ENCODE measurements at places on chromosomes 2 and 18. TPM values are rescaled to one million over a fixed set of nuclear protein-coding genes. Genes with fewer than 3 reads are reported as not detected.
A peak's percentile ranks its signal among the peaks of the same experiment; 100 is the strongest.

The ANKRD30BL gene
- not detected for total RNA-seq

The TXNDC2 gene
- total RNA-seq: not detected

The ERBB4 gene
- total RNA-seq: 2.5 TPM

The ABCG8 gene
- total RNA-seq: not detected

The FAHD2B gene
- total RNA-seq: not detected

The RTP5 gene
- not detected for total RNA-seq

The IL1B gene
- 7.6 TPM for total RNA-seq

The ABCA12 gene
- not detected for total RNA-seq

The MAP3K19 gene
- not detected for total RNA-seq

- no peak overlapping the region for H3K27ac ChIP-seq
- H3K4me3 ChIP-seq: no peak overlapping the region
- no peaks in the 10 kb centered on the region for H3K27me3 ChIP-seq
- H3K36me3 ChIP-seq: no peaks in the 10 kb centered on the region
- DNase-seq: no peak
Measured at GRCh38 chr2:192060161-192060560, 134.6 kb downstream of the TMEFF2 start.

GRCh38 chr2:127454595-127455565 is 36.7 kb downstream of the PROC start:
- peak overlapping the region; percentile 78 for H3K27ac ChIP-seq
- H3K27me3 ChIP-seq: no peaks in the 10 kb centered on the region
- no peak overlapping the region for H3K4me3 ChIP-seq
- H3K36me3 ChIP-seq: no peaks in the 10 kb centered on the region

DNA sequence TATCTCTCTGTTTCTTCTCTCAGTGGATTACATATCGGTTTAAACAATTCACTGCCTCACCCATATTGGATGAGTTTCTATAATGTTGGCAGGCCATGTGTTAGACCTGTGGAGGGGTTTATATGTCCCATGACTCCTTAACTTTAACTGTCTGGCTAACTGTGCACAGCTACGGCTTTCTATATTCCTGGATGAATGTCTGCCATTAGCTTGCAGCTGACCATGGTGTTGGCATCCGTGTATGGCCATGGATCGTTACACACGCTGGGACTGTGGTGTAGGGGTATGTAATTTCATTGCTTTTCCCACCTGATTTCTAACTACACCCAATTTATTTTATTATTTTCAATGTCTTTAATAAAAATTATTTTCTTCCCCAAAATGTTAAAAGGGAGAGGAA is 3.3 kb upstream of the TANC1 start:
- no peak overlapping the region for H3K4me3 ChIP-seq
- no peak overlapping the region for H3K27ac ChIP-seq
- H3K27me3 ChIP-seq: no peaks in the 10 kb centered on the region
- peaks cover under 1% of the 10 kb centered on the region for H3K4me1 ChIP-seq
- no peaks in the 10 kb centered on the region for H3K36me3 ChIP-seq

- peak; percentile 30 for DNase-seq
- no peaks in the 10 kb centered on the region for H3K27me3 ChIP-seq
- H3K4me3 ChIP-seq: no peak overlapping the region
- H3K4me1 ChIP-seq: no peaks in the 10 kb centered on the region
- no peak overlapping the region for H3K27ac ChIP-seq
Measured at GRCh38 chr18:8381821-8382459, 227.3 kb upstream of the RAB12 start.

DNA sequence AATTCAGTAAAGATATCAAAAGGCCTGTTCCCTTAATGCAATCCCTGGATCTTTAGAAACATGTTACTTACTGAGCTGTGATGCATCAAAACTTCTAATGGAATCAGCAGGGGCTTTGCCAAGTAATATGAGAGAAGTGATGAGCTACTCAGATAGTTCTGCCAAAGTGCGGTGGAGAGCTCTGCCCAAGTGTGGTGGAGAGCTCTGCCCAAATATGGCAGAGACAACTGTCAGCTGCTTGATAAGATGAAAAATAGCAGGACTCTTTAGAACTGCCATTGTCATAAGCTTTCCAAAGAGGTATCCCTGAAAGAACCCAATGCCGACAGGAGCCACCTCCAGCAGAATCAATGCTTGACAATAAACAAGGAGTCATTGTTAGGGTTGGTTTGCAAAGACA is 167.9 kb upstream of the SLC39A10 start:
- H3K27ac ChIP-seq: no peak overlapping the region
- no peaks in the 10 kb centered on the region for H3K27me3 ChIP-seq
- no peak for DNase-seq
- H3K4me3 ChIP-seq: no peak overlapping the region
- H3K4me1 ChIP-seq: no peaks in the 10 kb centered on the region

GRCh38 chr2:216183462-216183861 is 74.3 kb downstream of the XRCC5 start:
- H3K27me3 ChIP-seq: no peaks in the 10 kb centered on the region
- DNase-seq: no peak
- H3K4me3 ChIP-seq: no peak overlapping the region
- H3K36me3 ChIP-seq: peaks cover 22% of the 10 kb centered on the region
- H3K27ac ChIP-seq: no peak overlapping the region

GRCh38 chr2:2837746-2838547 is 506.9 kb upstream of the MYT1L start:
- H3K4me1 ChIP-seq: no peaks in the 10 kb centered on the region
- no peaks in the 10 kb centered on the region for H3K27me3 ChIP-seq
- DNase-seq: no peak
- no peak overlapping the region for H3K27ac ChIP-seq
- H3K36me3 ChIP-seq: no peaks in the 10 kb centered on the region

Data from stomach (tissue), 19 donors.